ENCODE measurements at places on chromosomes 6 and 20.

DNA sequence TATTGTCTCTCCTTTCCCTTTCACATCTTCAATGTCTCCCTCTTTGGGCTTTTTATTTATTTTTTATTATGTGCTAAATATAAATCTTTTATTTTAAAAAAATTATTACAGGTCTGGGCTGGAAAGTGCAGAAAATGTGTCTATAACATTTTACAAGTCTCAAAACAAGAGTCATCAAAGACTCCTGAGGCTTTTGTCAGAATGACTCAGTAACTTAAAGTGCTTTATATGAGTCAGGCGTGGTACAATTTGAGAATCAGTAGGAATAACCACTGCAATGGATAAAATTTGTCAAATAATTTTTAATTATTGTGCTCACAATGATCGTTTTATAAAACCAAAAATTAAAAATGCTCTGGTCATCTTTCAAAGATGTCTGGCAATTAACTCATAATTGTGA is 193.9 kb downstream of the MMUT start:
- no peak for DNase-seq

DNA sequence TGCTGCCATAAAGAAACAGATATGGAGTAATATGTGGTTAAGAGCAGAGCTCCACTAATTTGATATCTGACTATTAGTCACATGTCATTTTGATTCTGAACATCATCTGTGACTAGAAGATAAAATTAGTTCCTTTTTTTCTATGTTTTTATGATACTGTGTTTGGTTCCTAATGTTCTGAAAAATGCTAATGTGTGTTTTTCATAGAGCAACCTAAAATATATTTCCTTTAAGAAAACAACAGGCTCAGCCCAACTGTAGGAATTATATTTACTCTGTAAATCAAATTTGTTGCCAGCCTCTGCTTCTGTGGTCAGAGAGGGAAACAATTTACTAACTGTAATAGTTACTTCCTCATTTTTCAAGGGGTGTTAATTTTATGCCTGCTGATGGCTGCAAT is 33.3 kb upstream of the TXLNB start:
- no peak for DNase-seq

GRCh38 chr6:15911753-15912504 is 217.0 kb upstream of the MYLIP start:
- DNase-seq, result no peak

DNA sequence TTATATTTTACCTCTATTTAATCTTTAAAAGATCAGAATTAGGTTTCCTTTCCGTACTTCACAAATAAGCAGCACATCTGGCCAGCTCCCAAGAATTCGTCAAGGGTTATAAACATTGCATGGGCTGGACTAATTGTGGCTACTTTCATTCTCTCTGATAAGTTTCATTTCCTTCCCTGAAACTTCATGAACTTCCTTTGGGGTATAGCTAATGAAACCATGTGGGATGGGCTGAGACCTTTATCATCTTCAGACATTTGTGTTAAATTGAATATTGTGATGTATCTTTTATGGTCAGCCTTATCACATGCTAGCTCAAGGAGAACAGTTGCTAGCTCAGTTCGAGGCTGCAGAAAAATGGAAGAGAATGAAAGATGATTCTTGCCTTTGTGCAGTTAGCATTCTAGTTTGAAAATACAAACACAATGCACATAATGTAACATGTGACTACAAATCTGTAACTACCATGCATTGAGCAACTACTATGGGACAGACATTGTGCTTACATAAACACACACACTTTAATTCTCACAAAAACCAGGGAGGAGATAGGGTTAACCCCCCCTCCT is 1.7 kb upstream of the GMPR start:
- no peak for DNase-seq

- no peak for DNase-seq
Observed at GRCh38 chr6:143596866-143597265, 80.9 kb upstream of the PHACTR2 start.

- no peak for DNase-seq
Observed at GRCh38 chr6:18087396-18088165, 34.9 kb downstream of the NHLRC1 start.

GRCh38 chr6:137167702-137168377 is 5.6 kb downstream of the IL22RA2 start:
- no peak for DNase-seq
